ENCODE measurements at places on chromosomes 7 and 10.

GRCh38 chr7:35533902-35534301 lies 161.0 kb downstream of the HERPUD2 start:
- peak; percentile 8 for DNase-seq

- DNase-seq = peak; percentile 35
Observed at GRCh38 chr7:127629268-127629854, 11.4 kb upstream of the PAX4 start.

DNA sequence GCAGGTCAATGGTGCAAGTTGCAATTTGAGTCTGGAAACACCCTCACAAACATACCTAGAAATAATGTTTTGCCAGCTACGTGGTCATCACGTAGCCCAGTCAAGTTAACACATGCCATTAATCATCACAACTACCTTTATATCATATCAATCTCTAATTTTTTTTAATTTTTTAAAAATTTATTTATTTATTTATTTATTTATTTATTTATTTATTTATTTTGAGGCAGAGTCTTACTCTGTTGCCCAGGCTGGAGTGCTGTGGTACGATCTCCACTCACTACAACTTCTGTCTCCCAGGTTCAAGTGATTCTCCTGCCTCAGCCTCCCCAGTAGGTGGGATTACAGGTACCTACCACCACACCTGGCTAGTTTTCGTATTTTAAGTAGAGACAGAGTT lies 52.4 kb upstream of the MACROH2A2 start:
- no peak for DNase-seq

- DNase-seq = no peak
Observed at GRCh38 chr10:132365102-132365501, 31.9 kb upstream of the PWWP2B start.

- DNase-seq = no peak
Observed at GRCh38 chr7:90621747-90622140, 25.6 kb downstream of the CDK14 start.

DNA sequence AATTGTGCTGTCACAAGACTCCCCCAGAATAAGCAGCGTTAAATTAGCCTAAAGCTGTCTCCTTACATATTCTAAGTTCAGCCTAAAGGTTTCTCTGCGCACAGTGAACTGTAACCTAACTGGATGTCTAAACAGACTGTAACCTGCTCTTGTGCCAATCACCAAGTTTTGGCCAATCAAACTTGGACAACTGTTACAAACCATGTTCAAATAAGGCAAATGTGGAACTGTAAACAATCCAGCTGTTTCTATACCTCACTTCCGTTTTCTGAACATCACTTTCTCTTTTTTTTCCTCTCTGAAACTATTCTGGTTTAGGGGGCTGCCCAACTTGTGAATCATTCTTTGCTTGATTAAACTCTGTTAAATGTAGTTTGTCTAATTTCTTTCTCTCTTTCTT lies 252.2 kb upstream of the HABP2 start:
- no peak for DNase-seq

- DNase-seq = peak; percentile 18
Observed at GRCh38 chr7:50310361-50310760, 5.8 kb downstream of the IKZF1 start.

- DNase-seq = no peak
Observed at GRCh38 chr10:17166699-17167098, 34.8 kb downstream of the TRDMT1 start.

- DNase-seq = no peak
Observed at GRCh38 chr10:108663587-108663986, 1259.7 kb downstream of the XPNPEP1 start.
